Fibroblast of lung (primary cell): ENCODE measurements at places on chromosomes 3 and 15.
A peak's percentile ranks its signal among the peaks of the same experiment; 100 is the strongest.

DNA sequence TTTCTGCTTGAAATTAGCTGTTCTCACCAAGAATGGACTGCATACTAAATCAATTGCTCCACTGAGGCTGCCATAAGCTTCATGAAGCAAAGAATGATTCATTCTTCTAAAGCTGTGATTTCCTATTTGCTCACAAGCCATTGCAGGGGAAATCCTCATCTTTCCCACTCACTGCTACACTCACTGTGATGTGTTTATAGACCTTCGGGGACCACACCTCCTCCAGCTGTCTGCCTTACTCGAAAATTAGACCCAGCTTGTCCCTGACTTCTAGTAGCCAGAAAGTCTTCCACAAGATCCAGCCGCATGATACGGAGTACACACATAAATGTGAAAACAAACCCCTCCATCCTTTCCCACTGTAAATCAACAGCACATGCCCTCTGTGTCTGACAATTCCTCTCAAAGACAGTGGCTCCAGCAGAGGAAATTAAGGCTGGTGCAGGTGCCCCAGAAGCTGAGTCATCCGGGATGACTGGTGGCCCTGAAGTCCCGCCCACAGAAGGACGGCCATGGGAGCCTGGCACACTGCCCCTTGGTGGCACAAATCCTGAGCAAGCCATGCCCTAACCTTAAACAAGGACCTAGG lies 172.0 kb downstream of the STT3B start:
- DNase-seq: peak; percentile 63

- no peak for DNase-seq
Observed at GRCh38 chr15:56019060-56019793, 25.8 kb upstream of the NEDD4 start.

GRCh38 chr3:152147748-152148147 lies 121.0 kb upstream of the MBNL1 start:
- no peak for DNase-seq

DNA sequence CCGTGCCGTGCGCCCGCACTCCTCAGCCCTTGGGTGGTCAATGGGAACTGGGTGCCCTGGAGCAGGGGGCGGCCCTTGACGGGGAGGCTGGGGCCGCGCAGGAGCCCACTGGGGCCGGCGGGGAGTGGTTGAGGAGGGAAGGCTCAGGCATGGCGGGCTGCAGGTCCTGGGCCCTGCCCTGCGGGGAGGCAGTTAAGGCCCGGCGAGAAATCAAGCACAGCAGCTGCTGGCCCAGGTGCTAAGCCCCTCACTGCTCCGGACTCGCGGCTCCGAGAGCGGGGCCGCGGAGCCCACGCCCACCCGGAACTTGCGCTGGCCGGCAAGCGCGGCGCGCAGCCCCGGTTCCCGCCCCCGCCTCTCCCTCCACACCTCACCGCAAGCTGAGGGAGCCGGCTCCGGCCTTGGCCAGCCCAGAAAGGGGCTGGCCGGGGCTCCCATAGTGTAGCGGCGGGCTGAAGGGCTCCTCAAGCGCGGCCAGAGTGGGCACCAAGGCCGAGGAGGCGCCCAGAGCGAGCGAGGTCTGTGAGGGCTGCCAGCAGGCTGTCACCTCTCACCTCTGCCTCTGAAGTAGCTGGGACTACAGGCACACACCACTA lies 7.8 kb downstream of the GP9 start:
- DNase-seq: no peak

DNA sequence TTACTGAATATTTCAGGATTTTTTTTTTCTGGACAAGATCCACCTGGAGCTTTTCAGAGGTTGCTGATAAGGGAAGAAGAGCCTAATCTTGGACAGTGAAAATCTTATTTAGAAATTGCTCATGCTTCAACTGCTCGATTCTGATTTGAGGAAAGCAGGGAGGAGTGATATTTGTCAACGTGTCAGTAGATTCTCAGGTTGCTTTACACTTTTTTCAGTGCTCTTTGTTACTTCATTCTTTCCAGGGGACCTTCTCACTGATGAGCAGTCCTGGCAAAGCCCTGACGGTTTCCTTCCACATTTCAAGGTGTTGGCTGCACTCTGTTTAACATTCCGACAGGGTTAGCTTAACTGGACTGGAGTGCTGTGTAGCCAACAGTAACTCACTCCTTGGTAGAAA lies 24.1 kb upstream of the RARB start:
- DNase-seq: no peak
